ENCODE measurements at places on chromosomes 1 and 21. TPM values are rescaled to one million over a fixed set of nuclear protein-coding genes. Genes with fewer than 3 reads are reported as not detected.

Gene TMPRSS3
- total RNA-seq: not detected

Gene TRPM2
- total RNA-seq: 1.6 TPM

Gene ERG
- 5.4 TPM for total RNA-seq

Gene SLAMF7
- total RNA-seq: 0.83 TPM

Gene DEDD
- 34.2 TPM for total RNA-seq

Gene OR2L8
- total RNA-seq: not detected

Gene ST6GALNAC5
- total RNA-seq: 44.7 TPM

Gene SPRR1B
- not detected for total RNA-seq

Gene ATAD3C
- total RNA-seq: 0.54 TPM

Measured in sigmoid colon (tissue), 7 donors.